Stimulated activated CD8-positive, alpha-beta memory T cell treated with anti-CD3 and anti-CD28 coated beads, Interleukin-15, amount 100 ng/mL, for 24 hours (primary cell): ENCODE measurements at places on chromosomes 2 and 18.

- peak; percentile 88 for DNase-seq
Measured at GRCh38 chr2:218898109-218898878, 17.6 kb downstream of the WNT10A start.

- no peak for DNase-seq
Measured at GRCh38 chr2:79181617-79182016, 22.1 kb upstream of the REG3A start.

GRCh38 chr18:45231617-45232016 lies 383.7 kb upstream of the SLC14A2 start:
- no peak for DNase-seq

DNA sequence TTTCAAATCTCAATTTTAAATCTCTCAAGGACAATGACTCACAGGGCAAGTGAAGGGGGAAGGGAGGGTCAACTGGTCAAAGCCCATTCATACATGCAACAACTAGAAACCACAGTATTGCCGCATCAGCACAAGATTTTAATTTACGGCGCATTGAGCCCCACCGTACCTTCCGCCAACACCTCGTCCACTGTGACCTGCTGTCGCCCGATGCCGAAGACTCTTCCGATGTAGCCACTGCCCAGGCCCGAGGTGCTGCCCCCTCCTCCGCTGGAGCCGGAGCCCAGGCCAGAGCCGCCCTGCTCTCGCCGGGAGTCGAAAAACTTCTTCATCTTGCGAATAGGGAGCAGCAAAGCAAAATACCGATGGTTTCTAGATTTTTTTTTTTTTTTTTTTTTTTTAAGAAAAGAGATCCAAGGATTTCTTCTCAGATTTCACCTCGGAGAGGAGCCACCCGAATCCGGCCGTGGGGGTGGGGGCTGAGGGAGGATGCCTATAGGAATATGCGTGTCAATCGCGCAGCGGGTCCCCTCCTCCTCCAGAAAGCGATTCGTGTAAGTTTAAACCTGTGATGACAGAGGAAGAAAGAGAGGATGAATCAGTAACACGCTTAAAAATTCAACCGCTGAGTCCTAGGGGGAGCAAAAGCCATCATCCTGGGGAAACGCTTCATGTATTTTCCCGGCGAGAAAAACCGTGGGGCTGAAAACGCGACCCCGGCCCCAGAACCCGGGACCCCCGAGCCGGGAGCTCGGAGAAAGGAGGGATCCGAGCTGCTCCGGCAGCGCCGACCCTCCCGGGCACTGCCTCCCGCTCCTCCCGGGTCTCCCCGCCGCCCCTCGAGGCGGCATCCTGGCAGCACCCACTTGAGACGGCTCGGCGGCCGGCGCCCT lies 584 bp downstream of the AAK1 start:
- DNase-seq: peak; percentile 25

GRCh38 chr2:114127372-114127771 lies 237.5 kb downstream of the ACTR3 start:
- DNase-seq: no peak

DNA sequence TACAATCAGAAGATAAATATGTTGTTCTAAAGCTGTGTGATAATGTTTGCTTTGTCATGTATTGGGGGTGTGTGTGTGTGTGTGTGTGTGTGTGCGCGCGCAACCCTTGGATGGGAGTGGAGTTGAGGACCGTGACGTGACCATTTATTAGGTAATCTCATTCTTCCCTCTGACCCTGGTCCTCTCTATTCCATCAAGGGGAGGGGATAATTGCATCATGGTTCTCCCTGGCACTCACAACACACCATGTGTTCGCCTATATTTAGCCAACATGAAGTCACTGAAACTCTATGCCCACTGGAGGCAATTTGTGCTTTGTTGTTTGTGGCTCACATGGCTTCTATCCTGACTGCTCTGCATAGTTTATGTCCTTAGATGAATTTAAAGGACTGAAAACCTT lies 79.8 kb upstream of the LRPPRC start:
- no peak for DNase-seq

- DNase-seq: no peak
Measured at GRCh38 chr18:58495207-58495606, 133.7 kb downstream of the ALPK2 start.

- DNase-seq: no peak
Measured at GRCh38 chr18:6601241-6601640, 128.3 kb upstream of the ARHGAP28 start.

GRCh38 chr2:50538147-50538546 lies 493.8 kb downstream of the NRXN1 start:
- DNase-seq: no peak

DNA sequence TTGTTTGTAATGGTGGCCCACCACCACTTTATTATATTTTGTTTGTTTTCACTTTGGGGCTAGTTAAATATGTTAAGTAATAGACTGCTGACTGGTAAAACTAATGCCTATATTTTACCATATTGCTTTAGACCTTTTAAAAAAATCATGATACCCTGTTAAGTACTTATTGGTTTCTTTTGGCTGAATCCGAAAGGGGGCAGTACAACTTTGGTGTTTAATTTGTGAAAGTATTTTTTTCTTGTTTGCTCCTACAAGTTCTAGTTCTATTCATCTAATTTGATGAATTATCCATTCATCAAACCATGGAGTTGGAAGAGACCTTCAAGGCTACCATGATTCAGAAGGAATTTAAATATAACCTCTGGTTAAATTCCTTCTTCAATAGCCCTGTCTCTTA lies 147.0 kb downstream of the MBD5 start:
- DNase-seq: no peak

GRCh38 chr2:88852753-88853402 lies 161.4 kb downstream of the RPIA start:
- no peak for DNase-seq

GRCh38 chr2:75033516-75033915 lies 75.1 kb downstream of the POLE4 start:
- DNase-seq: no peak

GRCh38 chr18:12857215-12857905 lies 26.7 kb downstream of the PTPN2 start:
- DNase-seq: no peak

GRCh38 chr2:239487272-239487671 lies 86.5 kb upstream of the HDAC4 start:
- DNase-seq: no peak

- no peak for DNase-seq
Measured at GRCh38 chr2:128775217-128775913, 456.7 kb upstream of the HS6ST1 start.
